ENCODE measurements at places on chromosomes 5 and 9.

- DNase-seq, result no peak
Observed at GRCh38 chr5:1538741-1539392, 15.1 kb upstream of the LPCAT1 start.

GRCh38 chr5:172666251-172666650, 25.2 kb downstream of the NEURL1B start:
- no peak for DNase-seq

DNA sequence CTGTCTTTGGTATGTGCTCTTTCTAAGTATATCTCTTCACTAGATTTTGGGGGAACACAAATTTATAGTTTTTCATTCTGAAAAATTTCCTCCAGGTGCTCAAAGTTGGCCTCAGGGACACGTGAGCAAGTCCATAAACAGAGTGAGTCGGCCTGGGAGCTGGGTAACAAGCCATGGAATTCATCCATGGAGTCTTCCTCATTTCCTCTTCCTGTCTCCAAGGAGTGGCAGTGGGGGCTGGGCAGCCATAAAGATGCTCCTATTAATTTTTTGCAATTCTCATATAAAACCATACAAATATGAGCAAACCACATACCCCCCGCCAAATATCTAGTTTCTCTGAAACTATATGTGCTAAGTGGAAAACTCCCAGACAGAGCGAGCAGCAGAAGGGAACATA, 136.6 kb upstream of the OTULINL start:
- DNase-seq, result no peak

- DNase-seq, result no peak
Observed at GRCh38 chr5:159313197-159313596, 17.1 kb downstream of the IL12B start.

DNA sequence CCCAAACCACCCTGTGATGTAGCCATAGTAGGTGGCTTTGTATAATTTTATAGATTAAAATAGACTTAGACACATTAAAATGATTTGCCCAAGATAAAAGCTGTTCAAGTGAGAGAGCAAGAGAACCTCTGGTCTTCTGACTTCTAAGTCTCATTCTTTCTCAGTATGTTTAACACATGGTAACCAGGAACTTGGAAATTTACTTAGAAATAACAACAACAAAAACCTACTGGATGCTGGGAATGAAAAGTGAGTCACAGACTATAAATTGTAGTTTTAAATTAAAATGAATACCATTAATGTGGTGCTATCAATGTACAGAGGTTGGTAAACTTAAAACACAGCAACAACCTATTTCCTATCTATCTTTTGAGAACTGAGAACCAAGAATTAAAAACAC, 30.4 kb downstream of the HMGCR start:
- no peak for DNase-seq

DNA sequence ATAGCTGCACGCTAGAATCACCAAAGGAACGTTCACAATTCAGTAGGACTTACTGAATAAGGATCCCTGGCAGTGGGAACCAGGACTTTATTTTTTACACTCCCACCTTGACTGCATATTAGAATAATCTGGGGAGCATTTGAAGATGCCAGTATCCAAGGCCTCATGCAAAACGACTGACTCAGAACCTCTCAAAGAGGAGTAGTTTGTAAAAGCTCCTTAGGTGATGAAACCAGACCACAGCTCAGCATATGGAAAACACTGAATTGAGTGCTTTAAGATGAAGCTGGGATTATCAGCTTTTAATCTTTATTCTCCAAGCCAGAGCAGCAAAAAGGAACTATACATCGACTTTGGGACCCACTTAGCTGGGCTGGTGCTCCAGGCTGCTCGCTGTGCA, 288.3 kb downstream of the MLLT3 start:
- no peak for DNase-seq

DNA sequence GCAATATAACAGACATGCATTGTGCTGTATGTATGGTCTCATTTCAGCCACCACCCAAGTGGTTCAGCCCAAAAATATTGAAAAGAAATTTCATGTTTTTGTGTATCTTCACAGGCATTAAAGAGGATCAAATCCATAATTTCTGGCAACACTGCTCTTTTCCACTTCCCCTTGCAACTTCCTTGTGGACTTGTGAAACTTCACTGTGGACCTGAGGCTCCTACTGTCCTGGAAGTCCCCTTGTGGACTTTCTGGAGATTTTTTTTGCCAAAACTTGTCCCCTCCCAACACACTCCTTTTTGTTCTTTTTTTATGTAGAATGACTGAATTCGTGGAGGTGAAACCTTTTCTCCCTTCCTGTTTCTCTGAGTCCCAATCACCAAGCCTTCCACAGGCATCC, 14.3 kb downstream of the OTULINL start:
- no peak for DNase-seq

DNA sequence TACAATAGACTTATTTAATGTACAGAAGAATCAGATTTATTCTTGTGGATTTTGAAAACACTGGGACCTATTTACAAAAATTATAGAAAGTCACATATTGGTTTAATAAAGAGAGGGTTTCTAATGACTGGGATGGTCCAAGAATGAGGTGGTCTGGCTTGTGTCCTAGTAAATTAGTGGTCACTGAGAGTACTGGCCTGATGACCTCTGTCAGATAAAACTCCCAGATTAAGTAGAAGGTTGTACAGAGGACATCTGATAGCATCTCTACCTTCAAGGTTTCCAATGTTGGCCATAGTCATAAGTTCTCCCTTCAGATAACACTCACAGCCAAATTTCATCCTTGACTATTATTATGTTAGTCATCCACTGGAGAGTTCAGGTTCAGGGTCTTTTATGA, 692.9 kb downstream of the MTRR start:
- no peak for DNase-seq

DNA sequence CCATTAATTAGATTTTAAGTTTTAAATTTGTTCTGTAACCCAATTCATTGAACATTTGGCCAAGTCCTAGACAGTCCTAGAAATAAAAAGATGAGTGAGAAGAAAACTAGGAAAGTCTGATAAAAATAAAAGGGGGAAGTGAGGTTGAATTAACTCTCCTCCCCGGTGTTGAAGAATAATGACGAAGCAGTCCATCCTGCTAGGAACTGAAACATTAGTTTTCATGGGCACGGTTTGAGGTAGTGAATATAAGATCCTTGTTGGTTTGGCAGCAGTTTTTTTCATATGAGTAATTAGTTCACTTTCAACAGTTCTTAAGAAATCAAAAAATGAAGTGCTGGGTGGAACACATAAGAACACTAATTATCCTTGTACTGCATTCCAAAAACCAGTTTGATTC, 103.1 kb downstream of the MTREX start:
- no peak for DNase-seq

- DNase-seq, result no peak
Observed at GRCh38 chr5:54702470-54702869, 184.9 kb downstream of the SNX18 start.

DNA sequence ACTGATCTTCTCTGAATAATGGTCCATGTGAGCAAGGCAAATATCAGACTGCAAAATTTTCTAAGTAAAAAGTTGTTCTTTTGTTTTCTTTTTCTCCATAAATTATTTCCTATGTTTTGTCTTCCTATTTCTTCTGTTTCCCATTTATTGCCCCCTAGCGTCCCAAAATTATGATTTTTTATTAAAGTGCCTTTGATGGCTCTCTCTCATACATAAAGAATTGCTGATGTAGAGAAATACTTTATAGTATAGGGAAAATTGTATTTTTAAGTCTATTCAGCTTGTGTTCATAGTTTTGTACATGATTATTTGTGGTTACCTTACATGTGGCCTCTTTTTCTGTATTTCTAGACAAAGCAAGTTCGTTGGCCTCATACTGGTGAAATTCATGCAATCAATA, 1031.2 kb downstream of the EFNA5 start:
- no peak for DNase-seq

DNA sequence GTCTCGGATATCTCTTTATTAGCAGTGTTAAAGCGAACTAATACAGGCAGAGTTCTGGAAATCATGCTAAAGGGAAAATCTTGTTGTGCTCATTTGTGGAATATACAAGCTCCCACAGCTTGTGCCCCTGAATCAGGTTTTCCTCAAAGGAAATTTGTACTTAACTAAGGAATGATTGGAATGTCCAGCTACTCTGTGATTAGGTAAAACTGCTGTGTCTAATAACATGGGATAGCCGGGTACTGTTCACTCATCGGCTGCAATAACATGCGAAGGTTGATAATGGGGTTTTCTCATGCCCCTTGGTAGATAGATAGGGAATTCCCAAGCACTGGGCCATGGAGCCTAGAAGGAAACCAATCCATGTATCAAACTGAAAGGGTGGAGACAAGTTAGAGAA, 306.7 kb downstream of the NR2F1-AS1 start:
- no peak for DNase-seq

DNA sequence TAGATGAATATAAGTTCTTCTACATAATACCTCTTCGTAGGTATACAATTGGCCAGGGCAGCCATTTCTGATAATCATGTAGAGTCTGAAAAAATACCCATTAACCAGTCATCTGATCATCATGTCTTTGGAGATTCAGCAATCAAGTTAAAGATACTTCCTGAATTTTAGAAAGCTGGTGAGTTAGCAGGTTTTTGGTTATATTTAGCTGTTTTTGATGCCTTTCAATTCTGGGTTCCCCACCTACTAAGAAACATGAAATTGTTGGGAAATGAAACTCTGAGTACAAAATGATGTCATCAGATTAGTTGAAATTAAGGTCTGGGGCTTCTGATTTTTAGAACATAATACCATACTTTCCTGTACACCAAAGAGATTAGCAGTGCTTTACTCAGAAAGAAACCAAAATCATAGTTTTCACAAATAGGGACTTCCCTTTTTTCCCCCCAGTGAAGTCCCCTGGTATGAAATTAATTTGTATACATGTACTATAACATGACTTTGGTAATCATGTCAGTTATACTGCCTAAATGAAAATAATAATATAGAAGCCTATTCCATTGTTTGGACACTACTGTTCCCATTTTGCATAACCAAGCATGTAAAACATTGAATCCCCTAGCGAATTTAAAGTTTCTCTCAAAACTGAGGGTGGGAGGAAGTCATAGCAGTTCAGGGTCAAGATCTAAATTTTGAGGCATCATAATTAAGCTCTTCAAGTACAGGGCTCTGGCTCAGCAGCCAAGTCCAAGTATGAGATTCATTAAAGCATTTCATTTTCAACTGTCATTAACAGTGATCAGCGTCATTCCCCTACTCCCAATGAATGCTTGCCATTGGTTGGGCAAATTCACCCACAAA, 17.9 kb downstream of the PRLR start:
- DNase-seq, result no peak

GRCh38 chr5:26641492-26641891, 396.9 kb downstream of the CDH9 start:
- DNase-seq, result no peak

- DNase-seq, result no peak
Observed at GRCh38 chr5:159965031-159965837, 43.7 kb upstream of the TTC1 start.

DNA sequence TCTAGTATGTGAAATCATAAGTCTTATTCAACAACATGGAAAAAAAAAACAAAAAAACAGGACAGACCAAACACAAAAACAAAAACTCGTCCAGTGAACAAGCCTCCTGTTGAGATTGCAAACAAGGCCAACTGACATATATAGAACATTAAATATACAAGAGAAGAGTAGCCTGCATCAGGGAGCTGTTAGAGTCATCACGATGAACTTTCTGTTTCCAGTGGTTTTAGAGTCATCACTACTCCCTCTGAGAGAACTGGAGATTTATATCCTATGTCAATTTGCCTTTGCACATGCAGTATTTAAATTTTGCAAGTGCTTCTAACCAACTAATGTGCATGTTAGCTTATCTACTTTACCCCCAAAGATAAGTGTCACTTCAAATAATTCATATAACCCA, 9.9 kb downstream of the SNCAIP start:
- no peak for DNase-seq

DNA sequence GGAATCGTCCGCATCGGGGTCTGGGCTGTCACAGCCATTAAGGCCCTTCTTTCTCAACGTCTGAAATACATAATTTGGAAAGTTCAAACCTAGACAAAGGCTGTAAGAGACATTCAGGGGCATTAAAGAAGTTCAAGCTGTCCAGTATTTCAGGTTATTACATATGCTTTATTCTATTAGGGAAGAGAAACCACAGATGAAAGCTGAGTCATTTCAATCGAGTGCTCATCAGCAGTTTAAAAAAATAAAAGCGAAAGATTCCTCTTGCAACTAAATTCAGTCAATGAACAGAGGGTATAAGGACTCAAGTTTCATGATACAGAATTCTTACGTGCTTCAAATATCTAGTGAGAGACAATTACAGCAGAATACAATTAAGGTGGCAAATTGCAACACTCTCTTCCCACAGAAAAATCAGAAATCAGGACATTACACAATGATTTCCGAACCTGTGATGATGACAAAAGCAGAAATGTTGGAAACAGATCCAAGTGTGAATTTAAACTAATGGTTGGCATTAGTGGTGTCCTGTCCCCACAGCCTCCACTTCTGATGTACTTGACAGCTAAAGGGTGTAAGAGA, 121.6 kb downstream of the MEF2C start:
- no peak for DNase-seq
